ENCODE measurements at places on chromosomes 3 and 15. TPM values are rescaled to one million over a fixed set of nuclear protein-coding genes. Genes with fewer than 3 reads are reported as not detected.

PLXNB1 gene
- 543 TPM for total RNA-seq

SLC15A2 gene
- 4.2 TPM for total RNA-seq

CPEB1 gene
- 0.60 TPM for total RNA-seq

POPDC2 gene
- total RNA-seq, result 2.9 TPM

HDGFL3 gene
- 117 TPM for total RNA-seq

PLA2G4D gene
- total RNA-seq, result not detected

TGM5 gene
- not detected for total RNA-seq

TIMP4 gene
- total RNA-seq, result not detected

MCF2L2 gene
- total RNA-seq, result 0.71 TPM

DNA sequence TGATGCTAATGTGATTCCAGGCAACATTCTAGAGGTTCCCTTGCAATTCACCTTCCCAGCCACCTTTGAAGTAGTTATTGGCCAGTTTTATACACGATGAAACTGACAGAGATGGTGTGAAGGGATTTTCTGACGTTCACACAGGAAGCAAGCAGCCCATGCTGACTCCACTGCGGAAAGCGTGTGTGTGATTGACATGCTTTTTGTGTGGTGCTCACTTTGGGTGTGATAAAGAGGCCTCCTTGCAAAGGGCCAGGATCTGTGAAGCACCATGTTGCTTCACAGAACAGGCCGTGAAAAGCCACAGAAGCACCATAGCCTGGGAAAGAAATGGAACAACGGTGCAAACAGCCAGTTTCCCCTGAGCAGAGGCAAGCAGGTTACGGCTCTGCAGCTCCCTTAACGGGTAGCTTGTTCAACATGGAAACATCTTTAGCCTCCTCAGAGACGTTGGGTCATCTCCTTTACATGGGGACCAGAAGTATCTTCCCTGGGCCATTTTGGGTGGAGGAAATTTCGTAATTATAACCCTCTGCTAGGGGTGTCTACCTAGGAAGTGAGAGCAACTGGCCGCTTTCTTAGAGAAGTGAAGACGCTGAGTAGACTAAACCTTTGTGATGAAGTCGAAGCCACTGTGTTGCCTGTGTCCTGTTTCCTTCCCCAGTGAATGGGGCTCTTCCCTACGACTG is 108.5 kb downstream of the APBA2 start:
- no peak for DNase-seq

DNA sequence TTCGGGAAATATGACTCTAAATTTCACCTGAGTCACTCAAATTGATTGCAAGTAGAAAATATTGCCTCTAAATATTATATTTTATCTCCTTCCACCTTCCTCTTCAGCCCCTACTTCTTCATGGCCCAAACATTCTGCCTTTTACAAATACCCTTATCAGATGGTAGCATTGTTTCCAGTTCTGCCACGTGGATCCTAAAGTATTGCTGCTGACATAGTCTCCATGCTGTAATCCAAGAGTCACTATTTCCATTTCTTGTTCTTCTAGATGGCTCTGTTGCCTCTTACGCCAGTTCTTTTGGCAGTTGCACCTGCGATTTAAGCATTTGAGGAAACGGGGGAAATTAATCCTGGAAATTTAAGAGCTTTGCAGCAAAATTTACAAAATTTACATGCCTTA is 13.6 kb downstream of the LMOD3 start:
- no peak for DNase-seq

DNA sequence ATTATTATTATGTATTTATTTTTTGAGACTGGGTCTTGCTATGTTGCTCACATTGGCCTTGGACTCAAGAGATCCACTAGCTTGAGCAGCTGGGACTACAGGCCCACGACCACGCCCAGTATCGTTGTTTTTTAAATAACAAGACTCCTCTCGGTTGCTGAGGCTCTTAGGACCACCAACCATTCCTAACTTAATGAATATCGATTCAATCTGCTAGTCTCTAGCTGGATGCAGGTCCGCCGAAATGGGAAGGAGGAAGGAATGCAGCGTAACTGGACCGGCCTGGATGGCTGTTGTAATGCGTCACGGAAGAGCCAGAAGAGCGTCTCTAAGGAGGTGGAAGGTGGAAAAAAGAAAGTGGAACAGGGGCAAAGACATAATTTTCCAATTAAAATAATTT is 1.7 kb downstream of the ANXA2 start:
- DNase-seq, result no peak

DNA sequence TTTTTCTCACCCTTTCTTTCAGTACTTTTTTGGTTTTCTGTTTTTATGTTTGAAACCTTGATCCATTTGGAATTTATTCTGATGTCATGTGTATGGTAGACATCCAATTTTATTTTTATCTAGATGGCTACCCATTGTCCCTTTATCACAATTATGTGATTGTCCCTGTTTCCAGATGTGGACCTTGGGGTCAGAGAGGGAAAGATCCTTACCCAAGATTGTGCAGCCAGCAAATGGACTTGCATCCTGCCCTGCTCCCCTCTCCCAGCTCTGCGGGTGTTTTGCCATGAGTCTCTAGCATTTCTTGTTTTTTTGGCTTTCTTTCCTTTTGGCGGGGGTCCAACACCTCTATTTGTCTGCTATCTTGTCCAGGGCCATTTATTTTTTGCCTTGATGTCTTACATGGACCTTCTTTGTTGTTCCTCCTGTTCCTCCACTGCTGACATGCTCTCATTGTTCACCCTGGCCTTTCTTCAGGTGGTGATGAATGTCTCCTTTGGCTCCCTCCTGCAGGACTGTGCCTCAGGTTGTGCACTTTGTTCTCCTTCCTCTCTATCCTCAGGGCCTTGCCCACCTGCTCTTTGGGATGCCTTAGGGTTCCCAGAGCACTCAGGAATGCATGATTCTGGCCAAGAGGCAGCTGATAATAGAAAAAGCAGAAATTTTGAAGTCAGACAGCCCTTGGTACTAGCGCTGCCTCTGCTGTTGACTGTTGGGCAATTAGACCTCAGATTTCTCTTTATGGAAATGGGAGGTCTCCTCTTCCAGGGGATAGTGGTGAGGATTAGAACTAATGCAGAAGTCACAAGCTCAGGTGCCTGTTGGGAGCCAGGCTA is 84.3 kb downstream of the EEFSEC start:
- no peak for DNase-seq

DNA sequence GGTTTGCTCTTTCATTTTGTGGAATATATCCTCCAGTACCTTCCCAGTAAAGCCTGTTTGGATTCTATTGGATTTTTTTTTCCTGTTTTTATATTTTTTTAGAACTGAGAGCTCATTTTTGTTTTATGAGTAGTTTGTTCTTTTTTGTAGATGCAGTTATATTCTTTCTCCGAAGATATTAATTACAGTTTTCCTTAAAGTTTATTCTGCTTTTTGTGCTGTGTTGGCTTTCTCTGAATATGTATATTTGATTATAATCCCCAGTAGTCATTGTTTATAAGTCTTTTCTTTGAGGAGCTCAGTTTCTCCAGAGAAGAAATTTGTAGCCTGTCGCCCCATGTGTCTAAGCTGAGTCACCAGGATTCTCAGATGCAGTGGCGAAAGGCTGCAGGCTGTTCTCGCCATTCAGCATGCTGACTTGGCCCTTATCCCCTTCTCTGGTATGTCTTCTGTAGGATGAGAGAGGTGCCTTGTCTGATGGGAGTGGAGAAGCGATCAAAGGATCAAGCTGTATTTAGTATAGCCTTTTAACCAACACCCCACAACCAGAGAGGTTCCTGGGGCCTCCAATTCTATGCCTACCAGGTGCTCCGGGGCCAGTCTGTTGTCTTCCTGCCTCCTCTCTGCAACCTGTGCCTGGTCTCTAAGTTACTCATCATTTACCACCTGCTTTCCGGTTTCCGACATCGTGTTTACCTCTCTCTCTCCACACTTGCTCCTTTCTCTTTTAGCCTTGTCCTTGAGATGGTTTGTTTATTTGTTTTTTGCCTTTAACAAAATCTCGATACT is 31.7 kb upstream of the MFSD1 start:
- no peak for DNase-seq

DNA sequence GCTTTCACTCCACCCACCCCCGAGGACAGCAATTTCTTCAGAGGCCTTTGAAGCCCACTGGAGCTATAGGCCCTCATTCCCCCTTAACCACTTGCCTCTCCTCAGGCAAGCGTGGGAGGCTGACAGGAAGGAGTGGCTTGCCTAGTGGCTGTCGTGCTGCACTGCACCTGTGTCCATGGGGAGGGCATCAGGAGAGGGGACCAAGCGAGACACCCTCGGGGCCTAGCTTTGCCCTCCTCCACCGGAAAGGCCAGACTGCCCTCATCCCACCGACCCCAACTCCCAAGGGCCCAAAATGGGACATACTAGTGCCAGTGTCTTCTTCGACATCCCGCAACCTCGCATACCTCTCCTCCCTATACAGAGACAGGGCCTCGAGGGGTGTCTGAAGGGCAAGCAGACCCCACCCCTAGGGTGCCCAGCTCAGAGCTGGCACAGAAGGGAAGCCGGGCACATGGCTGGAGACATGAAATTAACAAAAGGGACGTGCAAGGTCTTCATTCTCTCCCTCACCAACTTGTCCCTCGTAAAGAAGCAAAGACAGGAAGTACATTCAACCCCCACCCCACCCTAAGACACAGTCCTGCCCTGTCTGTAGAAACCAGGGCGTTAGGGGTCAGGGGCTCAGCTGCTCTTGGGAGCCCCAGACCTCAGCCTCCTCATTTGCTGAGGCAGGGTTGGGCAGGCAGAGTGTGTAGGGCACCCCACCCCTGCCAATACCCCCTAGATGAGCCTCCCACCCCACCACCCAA is 24.3 kb downstream of the VIPR1 start:
- DNase-seq, result no peak

GRCh38 chr3:152350139-152350538 is 81.4 kb downstream of the MBNL1 start:
- no peak for DNase-seq

- no peak for DNase-seq
These were observed 712.5 kb downstream of the PLOD2 start for GRCh38 chr3:145448436-145448835.

DNA sequence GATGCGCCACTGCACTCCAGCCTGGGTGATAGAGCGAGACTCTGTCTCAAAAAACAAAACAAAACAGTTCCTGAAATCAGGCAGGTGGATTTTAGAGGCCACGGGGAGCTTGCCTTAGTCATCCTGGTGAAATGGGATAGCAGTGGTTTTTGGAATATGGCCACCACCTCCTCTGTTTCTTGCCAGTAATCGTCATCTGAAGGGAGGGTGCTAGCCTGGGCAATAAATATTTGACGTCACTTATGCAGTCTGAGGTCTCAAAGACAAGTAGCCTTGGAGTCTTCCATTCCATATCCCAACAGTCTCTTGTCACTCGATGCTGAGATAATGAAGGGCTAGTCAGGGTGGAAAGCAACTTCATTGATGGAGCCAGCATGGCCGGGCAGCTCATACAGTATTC is 55.2 kb downstream of the KCNAB1 start:
- DNase-seq, result no peak

- DNase-seq, result no peak
These were observed 325.3 kb downstream of the THSD4 start for GRCh38 chr15:71440489-71441110.

DNA sequence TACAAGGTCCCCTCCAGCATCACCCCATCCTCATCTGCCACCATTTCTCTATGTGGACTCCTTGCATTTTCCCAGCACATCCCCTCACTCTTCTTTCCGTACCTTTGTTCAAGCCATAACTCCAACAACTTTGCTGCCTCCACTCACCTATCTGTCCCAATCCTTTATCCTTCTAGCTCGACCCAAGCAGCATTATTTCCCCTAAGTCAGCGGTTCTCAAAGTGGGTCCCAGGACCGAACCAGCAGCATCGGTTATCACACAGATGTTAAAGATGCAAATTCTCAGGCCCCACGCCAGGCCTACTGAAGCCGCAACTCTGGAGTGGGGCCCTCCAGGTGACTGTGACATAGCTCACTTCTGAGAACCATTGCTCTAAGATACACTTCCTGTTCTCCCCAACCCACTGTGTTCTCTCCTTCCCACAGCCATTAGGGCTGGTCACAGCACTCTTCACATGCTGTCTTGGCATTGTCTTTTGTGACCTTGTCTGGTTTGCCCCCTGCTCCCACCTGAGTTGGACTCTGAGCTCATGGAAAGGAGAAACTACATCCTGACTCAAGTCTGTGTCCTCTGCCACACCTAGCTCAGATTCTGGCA is 56.2 kb downstream of the AAGAB start:
- DNase-seq, result no peak

- no peak for DNase-seq
These were observed 479.8 kb downstream of the PLOD2 start for GRCh38 chr3:145681181-145681580.

GRCh38 chr15:67976506-67977073 is 77.5 kb upstream of the PIAS1 start:
- no peak for DNase-seq

- no peak for DNase-seq
These were observed 10.5 kb upstream of the RPL29 start for GRCh38 chr3:52006017-52006819.

DNA sequence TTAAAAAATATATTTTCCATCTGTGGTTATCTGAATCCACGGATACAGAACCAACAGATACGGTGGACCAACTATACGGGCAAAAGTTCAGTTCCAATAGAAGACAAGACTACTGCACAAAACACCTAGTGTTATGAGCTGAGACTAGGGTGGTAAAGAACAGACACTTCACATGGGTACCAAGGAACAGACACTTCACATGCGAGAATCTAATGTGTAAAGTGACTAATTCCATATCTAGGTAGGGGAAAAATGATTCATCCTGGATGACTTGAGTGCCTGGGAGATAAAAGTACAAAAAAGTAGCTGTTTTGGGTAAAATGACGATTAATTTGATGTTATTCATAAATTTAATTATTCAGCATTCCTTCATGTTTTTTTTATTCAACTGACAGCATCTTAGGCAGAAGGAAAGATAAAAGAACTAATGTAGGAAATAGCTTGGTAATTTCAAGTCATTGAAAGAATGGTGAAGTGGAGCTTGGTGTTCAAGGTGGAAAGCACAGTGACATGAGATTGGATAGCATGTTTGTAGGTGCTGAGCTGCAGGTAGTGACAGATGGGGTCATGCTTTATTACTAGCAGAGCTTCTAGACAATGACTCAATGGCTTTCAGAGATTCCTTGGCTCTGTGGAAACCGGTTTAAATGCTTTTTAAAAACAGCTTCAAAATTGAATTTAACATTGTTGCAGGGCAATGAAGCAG is 5.2 kb downstream of the CD200 start:
- DNase-seq, result no peak

DNA sequence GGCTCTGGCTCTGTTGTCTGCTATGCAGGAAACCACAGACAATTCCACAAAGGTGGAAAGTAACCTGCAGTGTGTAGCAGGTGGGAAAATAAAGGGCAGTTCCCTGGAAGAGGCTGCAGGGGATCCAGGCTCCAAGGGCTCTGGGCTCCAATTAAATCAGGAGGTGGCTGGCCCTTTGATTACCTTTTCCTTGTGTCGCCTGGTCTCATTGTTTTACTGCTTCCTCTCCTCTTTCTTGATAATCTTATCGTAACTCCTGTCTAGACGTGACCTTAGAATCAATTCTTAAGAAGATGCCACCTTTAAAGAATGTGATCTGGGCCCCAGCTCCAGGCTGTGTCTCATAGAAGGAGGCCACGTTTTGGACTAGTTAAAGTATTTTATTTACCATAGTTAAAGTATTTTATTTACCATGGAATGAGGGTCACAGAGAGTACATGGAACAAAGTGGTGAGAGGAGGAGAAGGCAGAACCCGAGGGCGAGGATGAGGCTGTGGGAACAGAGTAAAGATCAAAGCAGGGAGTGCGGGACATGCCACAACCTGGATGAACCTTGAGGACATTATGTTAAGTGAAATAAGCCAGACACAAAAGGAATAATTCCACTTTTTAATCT is 237.5 kb upstream of the STT3B start:
- DNase-seq, result no peak

Data from progenitor cell of endocrine pancreas (in vitro differentiated cells).